T-helper 2 cell (primary cell): ENCODE measurements at places on chromosomes 12 and 14.
A peak's percentile ranks its signal among the peaks of the same experiment; 100 is the strongest.

DNA sequence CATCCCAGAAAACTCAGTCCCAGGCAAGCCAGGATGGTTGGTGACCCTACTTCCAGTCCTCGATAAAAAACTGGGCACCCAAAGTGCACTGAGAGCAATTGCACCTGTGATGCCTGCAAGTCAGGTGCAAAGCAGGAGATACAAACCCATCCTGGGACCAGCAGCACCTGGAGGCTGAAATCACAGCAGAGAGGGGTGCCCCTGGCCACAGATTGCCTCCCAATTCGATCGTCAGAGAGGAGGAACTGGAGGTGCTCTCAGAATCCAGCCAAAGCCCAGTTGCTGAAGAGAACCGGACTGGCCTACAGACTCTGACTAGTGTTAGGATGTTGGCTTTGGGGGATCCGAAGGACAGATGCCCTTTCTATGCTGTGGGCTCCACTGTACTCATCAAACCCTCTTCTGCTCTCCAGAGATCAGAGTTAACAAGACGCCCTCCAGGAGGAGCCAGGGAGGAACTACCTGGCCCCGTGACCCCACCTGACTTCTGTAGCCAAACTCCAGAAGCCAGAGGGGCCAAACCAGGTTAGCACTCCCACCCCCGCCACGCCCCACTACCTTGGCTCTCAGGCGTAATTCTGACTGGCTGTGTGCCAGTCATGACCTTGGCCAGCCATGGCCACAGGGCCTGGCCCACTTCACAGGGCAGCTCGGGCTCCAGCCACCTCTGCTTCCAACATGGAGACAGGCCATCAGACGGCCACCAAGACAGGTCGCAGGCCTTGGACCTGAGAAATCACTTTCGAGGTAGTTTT lies 284.5 kb upstream of the RTL1 start:
- no peak for DNase-seq

DNA sequence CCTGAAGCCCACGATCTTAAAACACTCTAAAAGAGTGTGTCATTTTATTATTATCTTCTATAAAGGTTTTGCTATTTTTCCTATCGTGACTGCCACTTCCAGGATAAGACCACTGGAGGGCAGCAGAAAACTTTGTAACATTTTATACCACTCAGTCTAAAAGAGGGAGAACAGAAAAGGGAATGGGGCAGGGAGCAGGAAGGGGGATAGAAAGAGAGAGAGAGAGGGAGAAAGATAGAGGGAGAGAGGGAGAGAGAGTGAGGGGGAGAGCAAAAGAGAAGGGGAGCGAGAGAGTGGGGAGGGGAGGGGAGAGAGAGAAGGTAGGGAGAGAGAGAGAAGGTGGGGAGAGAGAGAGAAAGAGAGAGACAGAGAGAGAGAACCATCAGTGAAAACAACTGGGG lies 2.0 kb upstream of the ART4 start:
- DNase-seq = peak; percentile 47

DNA sequence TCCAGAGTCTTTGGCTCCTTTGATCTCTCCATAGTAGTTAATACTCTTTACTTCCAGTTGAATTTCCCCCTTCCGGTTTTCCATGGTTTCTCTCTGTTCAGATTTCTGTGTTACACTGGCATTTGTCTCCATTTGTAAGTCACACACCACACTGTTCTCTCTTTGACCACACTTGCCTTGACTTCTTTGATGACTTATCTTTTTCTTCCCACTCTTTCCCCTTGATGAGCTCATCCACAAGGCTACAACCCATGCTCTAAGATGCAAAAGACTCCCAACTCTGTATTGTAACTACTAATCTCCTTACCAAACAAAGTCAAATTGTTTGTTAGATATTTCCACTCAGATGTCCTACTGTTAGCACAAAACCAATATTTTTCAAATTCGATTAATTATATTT lies 242.7 kb upstream of the E2F7 start:
- DNase-seq = no peak

DNA sequence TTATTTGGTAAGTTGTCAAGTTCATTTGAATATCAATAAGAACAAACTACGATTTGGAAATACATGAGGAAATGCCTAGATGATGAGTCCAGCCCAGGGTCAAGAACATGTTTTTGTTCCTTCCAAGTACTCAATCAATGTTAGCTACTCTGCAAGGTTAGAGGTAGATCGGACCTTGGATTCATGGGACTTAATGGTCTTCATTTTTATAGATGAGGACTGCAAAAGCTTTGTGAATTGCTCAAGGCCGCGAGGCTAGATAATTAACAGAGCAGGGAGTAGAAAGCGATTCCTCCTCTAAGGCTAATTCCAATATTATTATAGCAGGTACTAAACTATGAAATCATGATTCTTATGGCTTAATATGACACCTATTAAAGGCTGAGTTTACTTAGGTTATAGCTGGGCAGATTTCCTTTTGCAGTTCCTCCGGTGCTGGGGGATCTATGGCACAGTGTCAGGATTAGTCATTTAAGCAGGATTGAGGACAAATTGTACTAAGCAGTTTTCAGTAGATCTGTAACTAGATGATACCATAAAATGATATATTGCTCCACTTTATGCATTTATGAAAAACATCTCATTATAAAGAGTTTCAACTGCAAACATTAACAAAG lies 19.8 kb downstream of the NR1H4 start:
- DNase-seq = no peak

DNA sequence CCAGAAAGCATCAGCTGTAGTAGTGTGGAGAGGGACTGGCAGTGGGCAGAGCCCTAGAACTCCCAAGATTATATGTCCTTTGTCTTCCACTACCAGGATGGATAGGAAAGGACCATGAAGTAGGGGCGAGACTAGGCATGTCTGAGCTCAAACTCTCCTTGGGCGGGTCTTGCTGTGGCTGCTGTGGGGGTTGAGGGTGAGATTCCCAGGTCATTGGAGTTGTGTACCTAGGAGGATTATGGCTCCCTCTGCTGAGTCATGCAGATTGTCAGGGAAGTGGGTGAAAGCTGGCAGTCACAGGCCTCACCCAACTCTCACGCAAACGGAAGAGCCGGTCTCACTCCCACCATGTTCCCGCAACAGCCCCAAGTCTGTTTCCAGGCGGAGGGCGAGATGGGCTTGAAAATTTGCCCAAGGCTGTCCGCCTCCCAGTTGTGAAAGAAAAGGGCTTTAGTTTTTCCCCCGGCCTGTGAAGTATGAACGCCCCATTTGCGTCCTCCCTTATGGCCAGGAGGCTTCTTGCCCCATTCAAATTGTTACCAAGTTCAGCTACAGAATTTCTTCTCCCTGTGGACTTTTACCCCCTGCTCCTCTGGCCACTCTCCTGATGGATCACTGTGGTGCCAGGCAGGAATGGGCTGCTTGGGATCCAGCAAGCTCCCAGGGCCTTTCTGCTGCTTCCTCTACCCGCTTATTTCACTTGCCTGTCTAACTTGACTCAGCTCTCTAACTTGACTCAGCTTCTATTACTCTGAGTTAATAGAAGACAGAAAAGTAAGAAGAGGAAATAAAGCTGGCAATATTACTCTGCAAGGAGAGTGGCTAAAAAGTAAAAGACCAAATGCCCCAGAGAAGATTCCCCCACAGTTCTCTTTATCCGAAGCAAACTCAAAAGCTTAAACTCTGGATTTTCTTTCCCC lies 159.3 kb downstream of the SLC2A13 start:
- DNase-seq = no peak
